ENCODE measurements at places on chromosomes 6 and 20. TPM values are rescaled to one million over a fixed set of nuclear protein-coding genes. Genes with fewer than 3 reads are reported as not detected.
A peak's percentile ranks its signal among the peaks of the same experiment; 100 is the strongest.

The ALDH5A1 gene
- polyA plus RNA-seq = 3.2 TPM

The PPIL6 gene
- polyA plus RNA-seq = 0.48 TPM

The WFDC10B gene
- not detected for polyA plus RNA-seq

The DCDC2 gene
- 0.18 TPM for polyA plus RNA-seq

The PCNA gene
- 63.8 TPM for polyA plus RNA-seq

GRCh38 chr6:140782941-140783340 lies 1349.8 kb upstream of the GJE1 start:
- no peak for DNase-seq

- no peak for DNase-seq
These were observed 183.8 kb downstream of the PLCB1 start for GRCh38 chr20:8315639-8316573.

DNA sequence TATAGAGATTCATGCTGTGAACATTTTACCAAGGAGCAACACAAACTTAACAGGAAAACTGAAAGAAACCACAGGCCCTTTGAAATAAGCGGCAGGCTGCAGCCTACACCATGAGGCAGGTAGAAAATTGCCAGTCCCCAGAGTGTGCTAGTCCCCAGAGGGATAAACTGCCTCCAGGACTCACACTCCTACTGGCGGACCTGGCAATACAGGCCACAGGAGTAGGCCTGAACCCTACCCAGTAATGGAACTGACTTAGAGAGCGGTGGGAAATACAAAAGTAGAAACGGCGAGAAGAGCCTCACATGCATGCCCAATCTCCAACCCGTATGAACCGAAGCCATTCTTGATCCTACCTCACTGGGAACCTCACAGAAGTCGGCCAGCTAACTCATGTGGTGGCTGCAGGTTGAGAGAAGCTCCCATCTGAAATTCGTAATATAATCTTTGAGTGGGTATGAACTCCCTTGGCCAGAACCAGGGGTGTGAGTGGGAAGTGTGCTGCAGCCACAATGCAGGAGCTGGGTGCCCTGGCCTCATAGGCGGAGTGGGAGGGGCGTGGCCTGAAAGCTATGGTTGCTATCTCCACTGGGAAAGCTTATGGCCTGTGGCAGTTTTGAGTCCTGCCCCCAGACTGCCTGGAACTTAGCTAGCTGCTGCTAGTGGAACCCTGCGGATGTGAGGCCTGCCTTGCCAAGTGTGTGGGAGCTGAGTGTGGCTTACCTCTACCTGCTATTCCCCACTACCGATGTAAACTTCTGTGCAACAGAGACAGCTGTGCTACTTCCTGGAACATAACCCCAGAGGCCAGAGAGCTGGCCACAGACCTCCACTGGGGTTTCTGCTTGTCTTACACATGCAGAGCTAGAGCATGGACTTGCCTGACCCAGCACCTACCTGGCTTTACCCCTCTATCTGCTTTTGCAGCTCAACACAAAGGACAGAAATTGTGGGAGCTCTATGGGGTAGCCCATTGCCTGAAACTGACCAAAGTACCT lies 146.5 kb upstream of the COL21A1 start:
- no peak for DNase-seq

GRCh38 chr20:24531631-24532419 lies 62.4 kb downstream of the SYNDIG1 start:
- DNase-seq = no peak

DNA sequence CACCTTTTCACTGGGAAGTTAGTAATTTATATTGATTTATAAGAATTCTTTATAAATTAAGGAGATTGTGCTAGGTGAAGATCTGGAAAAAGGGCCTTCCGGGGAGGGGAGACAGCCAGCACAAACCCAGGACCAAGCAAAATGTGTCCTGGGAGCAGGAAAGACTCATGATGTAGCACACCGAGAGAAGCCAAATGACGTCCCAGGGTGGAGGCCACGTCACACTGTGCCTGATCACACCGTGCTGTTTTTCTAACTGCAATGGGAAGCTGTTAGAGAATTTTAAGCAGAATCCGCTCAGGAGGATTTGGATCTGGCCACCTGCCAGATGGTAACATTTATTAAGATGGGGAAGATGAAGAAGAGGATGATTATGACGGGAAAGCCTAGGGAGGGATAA lies 72.7 kb upstream of the AKAP12 start:
- DNase-seq = no peak

GRCh38 chr6:143140767-143141166 lies 80.1 kb downstream of the AIG1 start:
- DNase-seq = no peak

DNA sequence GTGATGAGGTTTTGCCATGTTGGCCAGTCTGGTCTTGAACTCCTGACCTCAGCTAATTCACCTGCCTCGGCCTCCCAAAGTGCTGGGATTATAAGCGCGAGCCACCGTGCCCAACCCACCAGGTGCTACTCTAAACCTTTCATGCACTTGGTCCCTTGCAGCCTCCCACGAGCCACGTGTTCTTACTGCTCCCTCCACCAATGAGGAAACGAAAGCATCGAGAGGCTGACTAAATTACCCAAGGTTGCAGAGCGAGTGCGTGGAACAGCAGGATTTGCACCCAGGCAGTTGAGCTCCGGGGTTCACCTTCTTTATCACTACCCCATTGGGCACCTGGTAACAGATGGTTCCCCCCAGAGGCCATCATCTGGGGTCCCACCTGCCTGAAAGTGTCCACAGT lies 208.3 kb downstream of the LY86 start:
- no peak for DNase-seq

DNA sequence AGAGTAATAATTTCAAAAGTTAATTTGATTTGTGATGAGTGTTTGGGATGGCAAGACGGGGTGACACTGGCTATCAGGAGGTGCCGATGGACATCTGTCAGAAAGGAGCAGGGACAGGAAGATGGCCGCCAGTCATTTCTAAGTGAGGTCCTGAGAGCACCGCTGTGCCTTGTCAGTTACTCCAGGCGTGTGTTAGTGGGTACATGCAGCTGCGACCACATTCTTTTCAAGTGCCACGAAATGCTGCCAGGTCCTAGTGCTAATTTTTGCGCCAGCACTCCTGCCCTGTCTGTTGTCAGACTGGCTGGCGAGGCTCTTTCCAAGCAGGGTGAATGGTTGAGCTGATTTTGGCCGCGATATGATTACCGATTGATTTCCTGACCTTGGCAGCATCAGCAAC lies 64.6 kb upstream of the INSM1 start:
- no peak for DNase-seq

DNA sequence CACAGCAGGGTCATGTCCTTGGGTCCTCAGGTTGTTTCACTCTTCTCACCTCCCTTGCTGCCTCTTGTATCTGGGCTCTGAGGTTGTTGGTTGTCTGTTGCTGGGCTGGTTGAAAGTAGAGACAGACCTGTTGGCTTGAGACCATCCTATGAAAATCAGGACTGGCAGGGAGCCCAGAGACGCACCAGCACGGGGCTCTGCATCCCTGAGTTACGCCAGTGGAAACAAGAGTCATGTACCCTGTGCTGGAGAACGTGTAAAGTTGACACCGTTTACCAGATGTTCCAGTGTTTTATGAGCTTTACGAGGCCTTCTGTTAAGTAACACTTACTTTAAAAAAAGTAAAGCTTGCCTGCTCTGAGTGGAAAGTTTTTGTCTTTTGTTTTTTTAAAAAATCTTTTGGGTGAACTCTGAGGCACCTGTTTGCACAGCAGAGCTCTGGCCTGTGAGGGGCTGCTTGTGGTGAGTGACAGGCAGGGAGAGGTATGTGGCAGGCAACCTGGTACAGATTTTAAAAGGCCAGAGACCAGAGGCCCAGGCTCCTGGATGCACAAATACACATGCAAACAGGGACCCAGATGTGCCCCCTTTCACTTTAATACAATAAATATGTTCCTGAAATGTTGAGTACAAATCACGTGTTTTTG lies 260.0 kb upstream of the SUPT3H start:
- DNase-seq = no peak

DNA sequence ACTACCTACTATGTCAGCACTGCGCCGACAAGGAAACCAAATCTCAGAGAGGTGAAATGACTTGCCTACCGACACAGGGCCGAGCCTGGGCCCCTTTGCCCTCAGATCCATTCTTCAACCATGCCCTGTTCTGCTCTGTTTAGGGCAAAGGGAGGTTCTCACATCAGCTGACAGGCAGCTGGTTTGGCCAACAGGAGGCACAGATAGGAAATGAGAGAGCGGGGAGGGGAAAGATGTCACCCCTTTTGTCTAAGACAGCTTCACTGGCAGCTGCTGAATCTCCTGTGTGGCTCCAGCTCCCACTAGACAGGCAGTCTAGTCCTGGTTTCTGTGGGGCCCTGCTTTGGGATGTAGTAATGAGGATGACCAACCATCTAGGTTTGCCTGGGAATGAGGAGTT lies 158.7 kb downstream of the TMEM200A start:
- no peak for DNase-seq

GRCh38 chr6:44339763-44340625 lies 2.5 kb upstream of the SPATS1 start:
- DNase-seq = peak; percentile 31

GRCh38 chr6:89970609-89971337 lies 76.5 kb downstream of the GJA10 start:
- DNase-seq = peak; percentile 47

DNA sequence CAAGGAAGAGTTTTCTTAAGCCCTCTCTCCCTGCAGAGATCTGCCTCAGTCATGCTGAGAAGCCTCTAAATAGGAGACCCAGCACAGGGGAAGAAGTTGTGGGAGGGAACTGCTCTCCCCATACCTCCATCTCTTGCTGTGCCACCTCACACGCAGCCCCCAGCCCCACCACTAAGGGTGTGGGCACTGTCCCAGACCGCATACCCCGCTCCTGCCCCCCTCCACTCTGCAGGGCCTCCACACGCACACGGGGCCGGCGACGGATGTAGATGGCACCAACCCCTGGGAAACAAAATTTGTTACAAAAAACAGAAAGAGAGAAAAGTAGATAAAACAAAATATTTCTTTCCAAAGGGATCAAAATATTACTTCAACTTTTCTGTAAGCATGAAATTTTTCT lies 10.2 kb upstream of the CPNE1 start:
- DNase-seq = peak; percentile 14

DNA sequence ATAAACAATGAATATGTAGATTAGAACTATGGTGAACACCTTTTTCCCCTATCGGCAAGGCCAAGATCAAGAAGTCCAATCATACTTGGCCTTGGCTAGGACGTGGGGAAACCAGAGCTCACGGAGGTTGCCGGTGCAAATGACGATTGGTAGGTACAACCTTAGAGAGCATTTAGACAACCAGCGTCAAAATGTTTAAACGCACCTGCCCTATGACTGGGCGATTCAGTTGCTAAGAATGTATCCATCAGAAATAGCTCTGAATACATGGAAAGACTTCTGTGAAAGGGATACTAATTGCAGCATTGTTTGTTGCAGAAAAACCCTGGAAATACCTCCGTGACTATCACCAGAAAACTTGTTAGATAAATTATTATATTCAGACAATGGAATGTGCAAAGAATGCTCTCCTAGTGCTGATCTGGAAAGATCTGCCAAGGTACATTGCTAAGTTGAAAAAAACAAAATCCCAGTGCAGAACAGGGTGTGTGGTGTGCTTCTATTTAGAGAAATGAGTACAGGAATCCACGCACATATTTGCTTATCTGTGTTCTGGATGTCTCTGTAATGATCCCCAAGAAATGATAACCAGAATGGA lies 48.0 kb upstream of the PTPN1 start:
- DNase-seq = no peak

DNA sequence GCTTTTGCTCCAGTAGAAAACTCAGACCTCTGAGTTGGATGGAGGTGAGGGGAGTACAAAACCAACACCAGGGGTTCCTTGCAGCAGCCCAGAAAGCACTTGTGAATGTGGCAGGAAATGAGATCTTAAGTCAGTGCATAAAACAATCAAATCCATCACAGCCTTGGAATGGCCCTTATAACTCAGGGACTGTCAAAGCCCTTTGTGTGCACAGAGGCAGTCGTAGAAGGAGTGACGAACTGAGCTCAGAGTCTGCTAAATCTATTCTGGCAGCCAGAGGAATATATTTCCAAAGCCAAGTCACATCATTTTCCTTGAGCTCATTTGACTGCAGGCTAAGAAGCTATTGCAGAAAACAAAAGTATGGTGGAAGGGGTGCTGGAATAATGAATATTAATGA lies 676.6 kb downstream of the DHX35 start:
- DNase-seq = no peak

DNA sequence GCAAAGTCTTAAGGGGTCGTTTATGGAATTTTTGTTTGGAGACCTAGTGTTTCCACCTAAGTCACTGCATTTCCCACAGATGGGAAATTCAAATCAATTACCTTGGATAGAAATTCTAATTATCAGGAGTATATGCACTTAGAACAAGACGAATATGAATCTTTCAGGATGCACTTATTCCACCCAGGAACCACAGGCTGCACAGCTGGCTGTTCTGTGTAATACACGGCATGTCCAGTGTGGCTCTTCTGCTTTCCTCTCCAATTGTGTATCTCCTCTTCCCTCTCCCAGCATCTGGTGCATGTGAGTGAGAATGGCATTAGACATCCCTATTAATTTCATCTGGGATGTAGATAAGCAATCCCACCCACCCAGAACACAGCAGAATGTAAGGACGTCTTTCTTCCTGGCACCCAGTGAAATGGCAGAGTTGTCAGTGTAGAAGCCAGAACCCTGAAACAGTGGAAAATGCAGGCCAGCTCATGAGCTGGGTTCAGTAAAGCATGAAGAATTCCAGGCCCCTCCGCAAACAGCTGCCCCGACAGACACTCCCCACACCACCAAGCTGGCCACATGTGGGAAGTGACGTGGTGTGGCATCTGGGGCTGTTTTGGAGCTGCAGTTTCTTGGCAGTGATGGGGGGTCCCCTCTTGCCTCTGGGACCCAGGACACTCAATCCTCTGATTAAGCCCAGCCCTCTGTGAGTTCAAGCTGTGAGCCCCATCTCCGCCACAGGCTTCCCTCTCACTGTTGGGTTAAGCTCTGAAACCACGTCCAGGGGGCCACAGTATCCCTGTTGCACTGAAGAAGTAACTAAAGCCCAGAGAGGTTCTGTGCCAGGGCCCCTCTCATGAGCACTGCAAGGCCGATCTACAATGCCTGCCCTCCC lies 180.1 kb upstream of the CST7 start:
- no peak for DNase-seq

DNA sequence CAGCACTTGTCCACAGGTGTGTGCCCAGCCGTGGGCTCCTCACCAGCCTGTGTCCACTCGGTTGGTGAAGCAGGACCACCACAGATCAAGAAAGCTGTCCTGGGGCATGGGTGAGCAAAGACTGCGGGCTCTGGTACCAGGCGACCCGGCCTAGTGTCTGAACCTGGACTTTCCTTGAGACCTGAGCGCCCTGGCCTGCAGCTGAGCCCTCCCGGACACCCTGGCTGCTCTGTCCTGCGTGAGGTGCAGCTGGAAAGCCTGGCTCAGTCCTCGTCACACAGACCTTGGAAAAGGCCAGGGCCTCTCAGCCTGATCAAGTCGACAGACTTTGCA lies 201.2 kb upstream of the THBS2 start:
- no peak for DNase-seq
